Fibroblast of the aortic adventitia (primary cell): ENCODE measurements at places on chromosomes 11 and 22. TPM values are rescaled to one million over a fixed set of nuclear protein-coding genes. Genes with fewer than 3 reads are reported as not detected.

MICAL3 gene
- total RNA-seq, result 18.8 and 20.5 TPM in 2 replicates

DNA sequence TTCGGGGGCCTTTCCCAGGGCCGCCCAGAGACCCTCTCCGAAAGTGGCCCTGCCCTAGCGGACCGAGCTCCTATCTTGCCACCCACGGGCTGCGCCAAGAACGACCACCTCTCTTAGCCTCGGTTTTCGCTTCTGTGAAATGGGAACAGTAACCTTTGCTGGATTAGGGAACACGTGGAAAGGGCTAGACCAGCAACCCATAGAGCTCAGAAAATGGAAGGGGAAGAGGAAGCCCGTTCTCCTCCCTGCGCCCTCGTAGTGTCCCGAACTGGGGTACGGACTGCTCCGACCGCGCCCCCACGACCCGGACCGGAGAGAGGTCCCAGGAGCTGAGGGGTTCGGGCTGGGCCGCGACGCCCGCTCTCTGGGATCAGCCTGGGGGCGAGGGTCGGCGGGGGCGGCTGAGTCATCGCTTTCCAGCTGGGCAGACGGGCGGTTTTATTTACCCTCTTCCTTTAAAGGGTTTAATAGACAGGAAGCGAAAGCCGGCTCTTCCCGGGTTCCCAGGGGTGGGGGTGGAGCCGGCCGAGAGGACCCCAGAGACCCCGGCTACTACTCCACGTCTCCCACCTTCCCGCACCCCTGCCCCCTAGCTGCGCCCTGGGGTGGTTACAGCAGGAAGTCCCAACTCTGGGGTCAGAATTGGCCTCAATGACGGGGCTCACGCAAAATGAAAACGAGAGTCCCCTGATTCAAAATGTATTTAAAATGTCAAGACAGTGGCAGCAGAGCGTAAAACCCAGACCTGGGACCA lies 907 bp upstream of the PHLDA2 start:
- DNase-seq, result peak; percentile 25

CDKN1C gene
- total RNA-seq, result 4.2 and 76.6 TPM in 2 replicates

- DNase-seq, result no peak
These were observed 77.9 kb downstream of the CELSR1 start for GRCh38 chr22:46459347-46460065.

SLC22A25 gene
- total RNA-seq, result not detected in 2 replicates

DNA sequence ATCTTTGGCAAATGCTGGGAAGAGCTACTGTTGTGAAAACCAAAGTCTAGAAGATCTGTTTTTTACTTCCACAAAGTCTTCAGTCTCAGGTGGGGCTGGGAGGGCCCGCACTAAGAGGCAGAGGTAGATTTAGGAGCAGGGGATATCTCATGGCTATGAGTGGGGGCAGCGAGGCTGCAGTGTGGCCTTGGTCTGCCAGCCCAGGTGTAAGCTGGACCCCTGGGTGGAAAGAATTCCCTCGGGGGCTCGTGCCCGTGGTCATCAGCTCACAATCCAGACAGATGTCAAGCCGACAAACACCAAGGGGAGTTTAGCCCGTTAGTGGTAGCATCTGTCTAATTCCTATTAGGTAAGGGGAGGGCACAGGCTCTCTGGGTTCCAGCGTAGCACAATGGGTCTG lies 9.0 kb downstream of the PKNOX2 start:
- DNase-seq, result no peak

GRCh38 chr11:61609980-61610366 lies 29.1 kb upstream of the SYT7 start:
- no peak for DNase-seq
